ENCODE measurements at places on chromosomes 1 and 21. TPM values are rescaled to one million over a fixed set of nuclear protein-coding genes. Genes with fewer than 3 reads are reported as not detected.

PADI2 gene
- total RNA-seq = not detected

FBXO2 gene
- 1.4 TPM for total RNA-seq

HFM1 gene
- not detected for total RNA-seq

AGO1 gene
- 17.9 TPM for total RNA-seq

GNAT2 gene
- not detected for total RNA-seq

PRRX1 gene
- not detected for total RNA-seq

FCRL6 gene
- not detected for total RNA-seq

DNASE2B gene
- not detected for total RNA-seq

WLS gene
- not detected for total RNA-seq

FCRLA gene
- not detected for total RNA-seq

GOLT1A gene
- not detected for total RNA-seq

UTS2 gene
- not detected for total RNA-seq

CDK11B gene
- 34.2 TPM for total RNA-seq

S100A7 gene
- total RNA-seq = not detected

HES3 gene
- not detected for total RNA-seq

AKNAD1 gene
- total RNA-seq = not detected

ESPN gene
- 1.4 TPM for total RNA-seq

OLFML2B gene
- total RNA-seq = not detected

KIF2C gene
- total RNA-seq = 81.8 TPM

FAM72C gene
- total RNA-seq = 12.6 TPM

SIM2 gene
- not detected for total RNA-seq

TRNAU1AP gene
- 54.8 TPM for total RNA-seq

LRRC3 gene
- total RNA-seq = 4.0 TPM

JAM2 gene
- 0.29 TPM for total RNA-seq

ARF1 gene
- total RNA-seq = 267 TPM

LCE3E gene
- total RNA-seq = not detected

DNAJC6 gene
- total RNA-seq = 1.3 TPM

PODN gene
- not detected for total RNA-seq

RHOU gene
- 7.5 TPM for total RNA-seq

PLA2G2C gene
- not detected for total RNA-seq

OR6N1 gene
- not detected for total RNA-seq

GPR37L1 gene
- total RNA-seq = not detected

SELL gene
- total RNA-seq = 529 TPM

RXRG gene
- not detected for total RNA-seq

ESRRG gene
- not detected for total RNA-seq

LAX1 gene
- total RNA-seq = 17.4 TPM

NCMAP gene
- total RNA-seq = not detected

KCNK1 gene
- total RNA-seq = 0.82 TPM

ERVH48-1 gene
- 4.0 TPM for total RNA-seq

PRKAA2 gene
- not detected for total RNA-seq

MX2 gene
- 54.4 TPM for total RNA-seq

AIRE gene
- total RNA-seq = not detected

CCDC27 gene
- not detected for total RNA-seq

TDRD5 gene
- total RNA-seq = not detected

PGLYRP3 gene
- not detected for total RNA-seq

DDAH1 gene
- not detected for total RNA-seq

C1orf174 gene
- 25.3 TPM for total RNA-seq

RUNX3 gene
- 109 TPM for total RNA-seq

MTARC2 gene
- not detected for total RNA-seq

KRTAP26-1 gene
- total RNA-seq = not detected

TYW3 gene
- 20.2 TPM for total RNA-seq

AMY2A gene
- not detected for total RNA-seq

OR14K1 gene
- total RNA-seq = not detected

MYOM3 gene
- total RNA-seq = not detected

ADGRL2 gene
- total RNA-seq = not detected

PLEKHN1 gene
- total RNA-seq = 4.3 TPM

Measured in activated naive CD4-positive, alpha-beta T cell treated with anti-CD3 and anti-CD28 coated beads, Interleukin-2, amount 10 ng/mL, durations not matched to agents 5 hours and 36 hours (primary cell).